ENCODE measurements at places on chromosomes 4 and X. TPM values are rescaled to one million over a fixed set of nuclear protein-coding genes. Genes with fewer than 3 reads are reported as not detected.

Gene AKAP4
- total RNA-seq: not detected

GRCh38 chr4:52407545-52407944 lies 251.6 kb downstream of the USP46 start:
- no peak overlapping the region for H3K27ac ChIP-seq
- no peak for DNase-seq
- no peak overlapping the region for H3K4me3 ChIP-seq
- no peaks in the 10 kb centered on the region for H3K4me1 ChIP-seq
- peaks cover 2% of the 10 kb centered on the region for H3K27me3 ChIP-seq
- H3K36me3 ChIP-seq: no peaks in the 10 kb centered on the region

DNA sequence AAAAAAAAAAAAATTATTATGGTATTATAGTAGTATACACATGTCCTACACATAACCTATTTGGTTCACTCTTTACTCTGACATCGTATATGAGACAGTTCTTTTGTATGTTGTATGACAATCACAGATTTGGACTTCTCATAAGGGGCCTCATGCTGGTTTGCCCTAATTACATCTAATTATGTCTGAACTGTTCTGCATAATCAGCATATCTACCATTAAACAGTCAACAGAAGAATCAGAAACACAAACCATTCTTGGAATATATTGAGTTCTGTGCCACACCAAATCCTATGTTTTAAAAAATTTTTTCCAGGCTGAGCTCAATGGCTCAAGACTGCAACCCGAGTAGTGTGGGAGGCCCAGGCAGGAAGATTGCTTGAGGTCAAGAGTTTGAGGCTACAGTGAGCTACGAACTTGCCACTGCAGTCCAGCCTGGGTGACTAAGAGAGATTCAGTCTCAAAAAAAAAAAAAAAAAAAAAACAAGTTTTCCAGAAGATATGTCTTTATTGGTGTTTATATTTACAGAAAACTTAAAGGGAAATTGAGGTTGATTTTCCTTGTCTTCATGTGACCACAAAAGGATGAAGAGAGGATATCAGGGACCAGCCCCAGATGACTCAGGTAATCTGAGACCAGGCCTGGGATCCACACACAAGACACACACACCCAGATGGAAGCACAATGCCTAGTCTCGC lies 22.2 kb downstream of the TRIM61 start:
- peaks cover 10% of the 10 kb centered on the region for H3K36me3 ChIP-seq
- H3K4me1 ChIP-seq: peaks cover 14% of the 10 kb centered on the region
- H3K27ac ChIP-seq: no peak overlapping the region

Gene GPM6B
- total RNA-seq: not detected

DNA sequence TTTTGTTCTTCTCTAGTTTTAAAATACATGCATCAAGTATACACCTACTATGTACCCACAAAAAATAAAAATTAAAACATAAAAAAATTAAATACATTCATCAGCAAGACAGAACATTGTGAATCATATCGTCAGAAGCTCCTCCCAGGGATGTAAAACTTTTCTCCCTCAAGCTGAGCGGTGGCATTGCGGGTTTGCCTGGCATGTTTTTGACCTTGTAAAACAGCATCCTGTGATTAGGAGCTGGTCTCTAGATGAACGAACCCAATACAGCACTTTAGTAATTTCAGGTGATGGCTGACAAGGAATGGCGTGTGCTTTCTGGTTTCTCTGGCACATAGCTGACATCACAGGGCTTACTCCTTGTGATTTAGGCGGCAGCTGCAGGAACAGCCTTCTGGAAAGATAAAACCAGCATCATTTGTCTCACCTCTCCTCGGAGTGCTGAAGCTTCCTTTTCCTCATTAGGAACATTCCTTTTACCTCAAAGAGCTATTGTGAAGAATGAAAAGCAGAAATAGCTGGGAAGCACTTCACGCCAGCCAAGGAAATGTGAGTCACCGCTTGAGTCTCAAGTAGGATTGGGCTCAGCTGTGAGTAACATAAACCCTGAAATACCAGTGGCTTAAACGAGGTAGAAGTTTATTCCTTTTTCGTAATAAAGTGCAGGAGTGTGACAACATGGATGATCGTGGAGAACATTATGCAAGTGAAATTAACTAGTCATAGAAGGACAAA lies 44.3 kb downstream of the NYX start:
- H3K4me1 ChIP-seq: no peaks in the 10 kb centered on the region
- peaks cover 3% of the 10 kb centered on the region for H3K27me3 ChIP-seq
- H3K4me3 ChIP-seq: no peak overlapping the region
- H3K27ac ChIP-seq: no peak overlapping the region
- peaks cover 3% of the 10 kb centered on the region for H3K36me3 ChIP-seq

DNA sequence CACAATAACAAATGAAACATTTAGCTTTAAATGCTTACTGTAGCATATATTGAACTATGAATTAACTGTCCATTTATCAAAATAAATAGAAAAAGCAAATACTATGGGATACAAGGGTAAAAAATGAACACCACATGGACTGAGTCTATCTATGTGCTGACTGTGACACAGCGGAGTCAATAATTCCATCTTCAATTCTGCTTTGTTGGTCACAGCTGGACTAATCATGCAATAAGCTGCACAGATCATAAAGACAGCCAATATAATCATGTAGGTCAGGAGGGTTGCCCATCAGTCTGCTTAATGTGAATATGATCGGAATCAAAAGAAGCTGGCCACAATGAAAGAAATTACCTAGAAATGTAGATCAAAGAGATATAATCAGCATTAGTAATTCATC lies 95.7 kb upstream of the FAM47A start:
- DNase-seq: no peak
- no peak overlapping the region for H3K27ac ChIP-seq
- no peaks in the 10 kb centered on the region for H3K27me3 ChIP-seq
- no peak overlapping the region for H3K4me3 ChIP-seq
- H3K36me3 ChIP-seq: no peaks in the 10 kb centered on the region

Gene VGLL1
- total RNA-seq: 0.77 TPM

GRCh38 chr4:23853986-23854660 lies 35.7 kb downstream of the PPARGC1A start:
- no peaks in the 10 kb centered on the region for H3K4me1 ChIP-seq
- no peak overlapping the region for H3K27ac ChIP-seq
- H3K4me3 ChIP-seq: no peak overlapping the region
- H3K27me3 ChIP-seq: no peaks in the 10 kb centered on the region

Gene H2BW2
- total RNA-seq: not detected
